ENCODE measurements at places on chromosomes 1 and 21.
A peak's percentile ranks its signal among the peaks of the same experiment; 100 is the strongest.

- peak; percentile 74 for DNase-seq
These were observed 24.3 kb upstream of the IFNAR2 start for GRCh38 chr21:33205476-33205875.

DNA sequence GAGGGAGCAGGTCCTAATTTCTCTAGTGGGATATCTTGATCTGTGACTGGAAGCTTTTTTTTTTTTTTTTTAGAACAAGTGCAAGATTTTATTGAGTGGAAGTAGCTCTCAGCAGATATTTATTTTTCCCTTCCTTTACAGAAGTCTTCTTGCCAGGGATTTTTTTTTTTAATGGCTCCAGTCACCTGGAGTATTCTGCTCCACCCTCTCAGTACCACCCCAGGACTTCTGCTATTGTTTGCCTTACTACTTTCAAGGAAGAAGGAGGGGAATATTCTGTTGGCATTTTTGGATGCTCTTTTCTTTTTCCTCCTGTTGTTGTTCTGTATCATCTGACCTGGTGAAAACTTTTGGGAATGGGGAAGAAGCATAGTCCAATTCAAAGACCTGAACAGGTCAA lies 23.1 kb upstream of the CYP2J2 start:
- DNase-seq, result no peak

GRCh38 chr1:229170778-229171505 lies 100.0 kb upstream of the RAB4A start:
- no peak for DNase-seq

GRCh38 chr1:99503276-99503747 lies 142.6 kb upstream of the PALMD start:
- DNase-seq, result no peak

DNA sequence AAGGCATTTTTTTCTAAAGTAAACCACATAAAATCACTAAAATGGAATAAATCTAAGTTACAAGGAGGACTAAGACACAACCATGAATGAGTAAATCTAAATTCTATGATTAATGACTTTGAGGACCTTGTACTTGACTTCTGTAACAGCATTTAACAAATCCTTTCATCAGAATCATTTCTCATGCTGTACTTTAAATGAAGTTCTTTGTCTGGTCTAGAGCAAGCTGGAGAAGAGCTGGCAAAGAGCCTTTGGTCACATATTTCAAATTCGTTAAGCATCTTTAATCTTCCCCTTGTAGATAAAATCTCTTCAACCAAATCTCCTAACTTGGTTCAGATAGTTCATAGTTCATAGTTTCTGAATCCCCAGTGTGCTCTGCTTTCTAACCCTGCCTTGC lies 405.4 kb downstream of the PTPRC start:
- DNase-seq, result no peak

DNA sequence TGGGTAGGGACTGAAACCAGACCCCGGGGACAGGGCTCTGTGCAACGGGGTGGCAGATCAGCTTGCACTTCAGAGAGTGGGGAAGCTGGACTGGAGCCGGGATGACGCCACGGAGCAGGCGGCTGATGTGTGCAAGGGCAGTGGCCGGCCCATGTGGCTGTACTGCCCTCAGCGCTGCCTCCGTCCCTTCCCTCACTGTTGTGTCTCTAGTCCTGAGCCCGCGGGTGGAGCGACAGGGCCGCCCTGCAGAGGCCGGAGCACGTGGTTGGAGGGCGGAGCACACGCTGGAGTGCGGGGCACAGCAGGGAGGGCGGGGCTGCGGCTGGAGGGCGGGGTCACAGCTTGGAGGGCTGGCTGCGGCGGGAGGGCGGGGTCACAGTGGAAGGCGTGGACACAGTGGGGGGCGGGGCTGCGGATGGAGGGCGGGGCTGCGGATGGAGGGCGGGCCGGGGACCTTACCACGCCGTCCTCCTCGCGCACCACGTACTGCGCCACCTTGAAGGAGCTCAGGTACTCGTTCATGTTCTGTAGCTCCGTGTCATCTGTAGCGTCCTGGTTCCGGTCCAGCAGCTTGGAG lies 52.4 kb downstream of the CHD5 start:
- peak; percentile 63 for DNase-seq

- DNase-seq, result no peak
These were observed 4.5 kb downstream of the OVAAL start for GRCh38 chr1:180563026-180563827.

- no peak for DNase-seq
These were observed 16.4 kb downstream of the ARHGEF2 start for GRCh38 chr1:155961937-155962336.

GRCh38 chr1:76153841-76154205 lies 79.3 kb downstream of the ST6GALNAC3 start:
- no peak for DNase-seq

DNA sequence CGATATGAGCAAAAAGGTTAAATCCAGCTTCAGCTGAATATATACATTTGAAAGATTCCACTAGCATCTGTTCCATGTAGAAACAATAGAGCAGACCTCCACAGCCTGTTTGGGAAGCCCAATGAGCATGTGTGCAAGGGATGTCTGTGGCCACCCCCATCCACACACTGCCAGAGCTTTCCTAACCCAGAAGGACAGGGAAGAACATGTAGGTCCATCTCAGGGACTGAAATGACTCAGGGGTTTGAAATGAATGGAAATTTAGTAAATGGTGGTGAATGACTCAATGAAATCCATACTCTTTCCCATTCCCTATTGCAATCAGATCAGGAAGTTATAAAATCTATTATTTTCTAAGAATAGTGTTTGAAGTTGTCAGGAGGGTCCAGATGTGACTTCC lies 397.2 kb downstream of the DUSP10 start:
- DNase-seq, result no peak

- no peak for DNase-seq
These were observed 121.1 kb downstream of the NUF2 start for GRCh38 chr1:163442895-163443294.

DNA sequence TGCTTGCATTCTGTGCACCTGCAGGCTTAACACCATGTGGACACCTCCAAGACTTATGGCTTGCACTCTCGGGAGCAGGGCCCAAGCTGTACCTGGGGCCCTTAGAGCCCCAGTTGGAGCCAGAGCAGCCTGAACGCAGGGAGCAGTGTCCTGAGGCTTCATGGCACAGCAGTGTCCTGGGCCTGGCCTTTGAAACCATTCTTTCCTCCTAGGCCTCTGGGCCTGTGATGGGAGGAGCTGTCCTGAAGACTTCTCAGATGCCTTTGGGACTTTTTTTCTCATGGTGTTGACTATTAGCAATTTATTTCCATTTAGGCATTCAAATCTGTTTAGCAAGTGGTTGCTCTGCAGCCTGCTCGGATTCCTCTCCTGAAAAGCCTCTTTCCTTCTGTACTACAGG lies 11.0 kb downstream of the RPTN start:
- DNase-seq, result no peak

GRCh38 chr1:30320581-30320890 lies 402.8 kb downstream of the MATN1 start:
- DNase-seq, result no peak

DNA sequence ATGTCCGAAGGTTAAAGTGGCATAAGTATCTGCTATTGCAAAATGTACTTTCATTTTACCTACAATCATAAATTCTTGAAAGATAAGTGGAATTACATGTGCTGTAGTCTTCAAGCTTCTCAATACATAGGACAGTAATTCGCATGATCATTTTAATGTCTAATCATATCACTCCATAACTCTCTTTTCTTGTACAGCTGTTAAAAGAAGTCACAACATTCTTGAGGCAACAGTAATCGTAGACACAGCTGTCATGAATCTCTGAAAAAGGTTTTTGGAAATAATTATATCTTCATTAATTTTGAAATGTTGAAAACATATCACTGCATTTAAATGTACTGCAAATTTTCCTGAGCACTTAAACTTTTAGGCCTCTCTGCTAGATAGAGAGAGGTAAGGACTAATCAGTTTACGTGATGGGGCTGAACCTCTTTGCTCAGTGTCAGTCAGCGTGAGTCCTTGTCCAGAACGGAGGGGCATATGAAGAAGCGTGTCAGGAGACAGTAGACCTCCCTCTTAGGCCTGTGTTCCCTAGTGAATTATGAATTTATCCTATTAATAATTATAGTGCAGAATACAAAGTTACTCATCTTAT lies 133.4 kb downstream of the NEK7 start:
- DNase-seq, result no peak

DNA sequence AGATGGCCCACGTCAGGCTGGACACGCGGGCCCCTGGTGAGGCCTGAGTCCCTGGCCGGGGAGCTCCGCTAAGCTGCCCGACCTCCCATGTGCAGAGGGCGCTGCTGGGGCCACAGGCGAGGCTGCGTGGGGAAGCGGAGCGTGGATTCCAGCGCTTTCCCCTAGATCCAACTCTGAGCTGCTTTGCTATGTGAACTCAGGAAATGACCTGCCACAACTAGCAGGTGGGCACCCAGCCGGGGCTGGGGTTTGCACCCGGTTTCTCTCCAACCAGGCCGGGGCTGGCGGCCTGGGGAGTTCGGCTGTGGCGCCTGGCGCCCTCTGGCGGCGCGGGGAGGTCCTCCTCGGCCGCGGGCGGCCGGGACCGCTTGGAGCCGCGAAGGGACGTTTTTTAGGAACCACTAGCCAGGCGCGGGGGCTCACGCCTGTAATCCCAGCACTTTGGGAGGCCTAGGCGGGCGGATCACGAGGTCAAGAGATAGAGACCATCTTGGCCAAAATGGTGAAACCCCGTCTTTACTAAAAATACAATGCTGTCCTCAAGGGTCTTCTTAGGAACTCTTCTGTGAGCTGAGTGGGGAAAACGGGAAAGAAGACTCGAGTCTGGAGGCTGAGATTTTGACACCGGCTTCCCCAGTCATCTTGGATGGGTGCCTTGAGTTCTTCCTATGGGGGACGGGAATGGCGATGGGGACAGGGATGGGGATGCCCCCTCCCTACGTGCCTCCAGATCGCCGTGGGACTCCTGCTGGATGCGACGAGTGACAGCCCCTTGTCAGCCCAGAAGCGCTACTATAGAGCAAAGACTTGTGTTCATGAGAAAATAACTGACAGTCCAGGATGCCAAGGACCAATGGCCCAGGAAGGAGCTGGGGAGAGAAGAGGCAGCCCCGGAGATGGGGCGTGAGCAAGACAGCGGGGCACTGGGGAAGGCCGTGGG lies 12.6 kb downstream of the PYCR2 start:
- DNase-seq, result no peak

DNA sequence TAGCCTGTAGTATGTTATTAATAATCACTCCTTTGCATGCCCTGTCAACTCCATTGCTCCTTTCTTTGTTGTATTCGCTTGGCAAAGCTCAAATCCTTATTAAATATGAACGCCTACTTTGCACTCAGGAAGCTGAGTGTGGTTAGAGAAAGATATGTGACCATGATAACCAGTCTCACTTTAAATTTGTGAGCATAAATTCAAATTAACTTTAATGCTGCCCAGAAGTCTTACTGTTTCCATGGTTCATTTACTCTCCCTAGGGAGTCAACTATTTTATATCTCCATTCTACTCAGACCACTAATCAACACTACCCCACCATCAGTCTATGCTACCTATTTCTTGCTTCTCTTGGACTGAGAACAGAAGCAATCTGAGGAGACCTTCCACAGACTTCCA lies 12.1 kb upstream of the EPHX4 start:
- no peak for DNase-seq

- no peak for DNase-seq
These were observed 91.2 kb downstream of the LMX1A start for GRCh38 chr1:165265196-165265838.

DNA sequence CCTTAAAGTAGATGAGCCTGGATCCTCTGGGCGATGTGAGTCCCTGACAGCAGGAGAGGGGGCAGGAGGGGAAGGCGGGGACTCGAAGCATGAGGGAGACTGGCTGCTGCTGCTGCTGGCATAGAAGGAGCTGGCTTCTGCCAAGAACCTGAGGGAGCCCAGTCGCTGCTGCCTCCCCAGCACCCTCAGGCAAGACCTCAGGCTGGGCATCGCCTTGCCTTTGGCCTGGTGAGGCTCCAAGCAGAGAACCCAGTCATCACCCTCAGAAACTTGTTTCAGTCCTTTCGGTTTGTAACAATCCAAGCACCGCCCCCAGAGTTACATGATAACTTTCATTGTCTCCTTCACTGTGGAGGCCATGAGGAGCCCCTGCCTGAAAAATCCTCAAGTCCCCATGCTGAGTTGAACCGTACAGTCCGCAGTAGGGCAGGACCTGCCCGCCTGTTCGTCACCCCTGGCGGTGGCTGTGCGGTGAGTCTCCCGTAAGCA lies 38.8 kb downstream of the POFUT2 start:
- no peak for DNase-seq

- no peak for DNase-seq
These were observed 133.5 kb downstream of the CLIC6 start for GRCh38 chr21:34802180-34802899.

DNA sequence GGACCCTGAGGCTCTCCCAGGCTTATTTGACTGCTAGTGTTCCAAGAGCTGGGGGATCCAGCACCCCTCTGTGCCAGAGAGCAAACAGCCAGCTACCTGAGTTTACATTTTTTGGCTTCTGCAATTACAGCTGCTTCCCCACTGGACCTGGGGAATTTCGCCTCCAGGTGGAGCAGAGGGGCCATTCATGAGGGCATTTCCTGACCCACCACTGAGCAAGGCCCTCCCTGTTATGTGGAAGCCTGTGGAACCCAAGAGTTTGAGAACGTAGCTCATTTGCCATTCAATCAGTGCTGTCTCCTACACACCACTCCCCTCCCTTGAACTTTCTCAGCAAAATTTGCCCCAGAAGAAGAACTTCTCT lies 42.7 kb upstream of the TMEM51 start:
- DNase-seq, result no peak

GRCh38 chr1:109517337-109517736 lies 7.8 kb upstream of the AMIGO1 start:
- no peak for DNase-seq

GRCh38 chr1:183931646-183932271 lies 105.8 kb downstream of the COLGALT2 start:
- no peak for DNase-seq

DNA sequence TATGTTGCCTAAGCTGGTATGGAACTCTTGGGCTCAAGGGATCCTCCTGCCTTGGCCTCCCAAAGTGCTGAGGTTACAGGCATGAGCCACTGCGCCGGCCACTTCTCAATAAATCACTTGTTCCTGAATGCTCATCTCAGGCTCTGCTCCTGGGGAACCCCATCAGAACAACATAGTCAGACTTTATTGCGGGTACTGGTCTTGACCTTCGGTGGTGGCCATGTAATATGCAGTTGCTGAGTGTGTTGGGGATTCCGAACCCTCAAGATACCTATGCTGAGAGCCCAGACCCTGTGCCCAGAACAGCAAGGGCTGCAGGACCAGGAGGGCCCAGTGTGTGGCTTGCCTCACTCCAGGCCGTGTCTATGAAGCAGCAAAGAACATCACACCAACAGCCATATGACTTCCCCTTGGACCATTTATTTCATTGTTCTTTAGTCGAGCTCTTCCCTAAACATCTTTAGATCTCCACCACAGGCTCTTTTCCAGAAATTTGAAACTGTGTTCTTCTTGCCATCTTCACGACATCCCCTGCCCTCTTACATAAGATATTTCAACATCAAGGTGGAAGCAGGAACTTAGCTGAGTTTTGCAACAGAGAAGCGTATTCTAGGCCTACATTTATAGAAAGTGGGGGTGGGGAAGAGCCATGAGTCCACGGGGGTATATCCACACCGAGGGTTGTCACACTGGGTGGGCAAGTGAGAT lies 12.7 kb upstream of the SDHB start:
- DNase-seq, result no peak
